Stimulated activated CD8-positive, alpha-beta memory T cell treated with anti-CD3 and anti-CD28 coated beads, Interleukin-12 subunit alpha, Interleukin-12 subunit beta, amount 100 ng/mL, for 1 hour (primary cell): ENCODE measurements at places on chromosomes 16 and 17.

GRCh38 chr17:76935331-76935730, 67.1 kb downstream of the MGAT5B start:
- no peak for DNase-seq

DNA sequence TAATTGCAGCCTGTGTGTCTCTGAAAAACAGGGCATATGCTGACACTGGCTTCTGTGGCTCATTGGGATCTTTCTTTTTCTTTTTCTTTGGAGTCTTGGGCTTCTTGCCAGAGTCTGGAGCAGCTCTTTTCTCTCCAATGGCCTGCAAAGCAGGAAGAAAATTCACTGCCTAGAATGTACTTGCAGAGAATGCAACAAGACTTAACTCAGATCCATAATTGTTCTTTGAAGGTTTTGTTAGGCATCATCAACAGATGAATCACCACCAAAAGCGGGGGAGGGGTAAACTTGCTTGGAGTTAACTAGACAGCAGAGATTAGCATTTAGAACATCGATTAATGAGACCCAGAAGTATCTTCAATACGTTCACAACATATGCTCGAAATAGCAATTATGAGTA, 100.9 kb downstream of the TOX3 start:
- no peak for DNase-seq

DNA sequence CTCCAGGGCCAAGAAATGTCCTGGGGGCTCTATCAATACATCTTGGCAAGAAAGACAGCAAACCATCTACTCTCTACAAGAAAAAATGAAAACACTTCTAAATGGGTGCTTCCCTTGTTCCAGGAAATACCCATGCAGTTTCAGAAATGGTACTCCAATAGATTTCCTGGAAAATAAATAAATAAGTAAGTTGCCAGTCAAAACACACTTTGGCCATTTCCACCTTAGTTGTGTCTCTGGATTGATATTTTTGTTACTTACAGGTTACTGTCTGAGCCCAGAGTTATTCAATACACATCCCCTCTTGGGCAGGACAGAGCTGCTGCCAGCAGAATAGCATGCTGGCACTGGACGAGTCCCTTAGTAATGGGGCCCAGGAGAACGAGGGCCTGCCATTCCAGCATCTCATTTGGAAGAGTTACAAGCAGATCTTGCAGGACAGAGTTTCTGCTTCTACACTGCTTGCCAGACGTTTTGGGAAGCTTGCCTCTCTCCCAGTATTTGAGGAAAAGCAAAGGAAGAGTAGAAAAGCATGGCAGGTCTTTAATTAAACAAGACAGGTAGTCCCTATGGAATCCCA, 100.5 kb downstream of the SMG6 start:
- DNase-seq, result no peak

DNA sequence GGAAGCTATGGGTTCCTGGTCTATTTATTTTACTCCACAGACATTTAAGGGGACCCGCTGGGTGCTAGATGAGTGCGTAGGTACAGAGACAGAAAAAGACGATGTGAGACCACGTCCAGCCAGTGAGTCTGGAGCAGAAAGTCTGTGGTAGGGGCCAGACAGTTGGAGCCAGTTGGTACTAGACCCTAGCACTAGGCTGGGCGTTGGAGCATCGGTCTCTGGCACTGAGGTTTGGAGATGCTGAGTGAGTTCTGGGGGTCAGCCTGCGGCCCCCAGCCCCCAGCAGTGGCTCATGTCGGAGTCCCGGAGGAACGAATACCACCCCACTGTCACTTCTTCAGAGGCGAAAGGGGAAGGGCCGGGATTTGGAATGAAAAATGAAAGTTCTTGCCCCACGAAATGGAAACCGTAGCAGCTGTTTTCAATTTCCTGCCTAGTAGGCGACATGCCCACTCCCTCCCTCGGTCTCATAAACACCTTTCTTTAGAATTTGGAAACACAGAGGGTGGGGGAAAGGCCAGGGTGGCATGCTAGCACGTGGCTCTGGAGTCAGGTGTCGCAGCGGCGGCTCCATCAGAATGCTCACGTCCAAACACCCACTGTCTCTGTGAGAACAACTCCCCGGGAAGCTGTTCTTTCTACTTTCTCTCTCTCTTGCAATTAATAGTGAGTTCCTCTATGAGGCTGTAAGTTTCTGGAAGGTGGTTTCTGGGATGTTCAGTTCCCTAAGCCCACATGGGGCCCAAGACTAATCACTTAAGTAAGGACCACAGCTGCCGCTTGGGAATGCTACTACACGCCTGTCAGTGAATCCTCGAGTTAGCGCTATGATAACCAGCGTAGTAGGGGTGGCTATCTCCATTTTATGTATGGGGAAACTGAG, 96.8 kb downstream of the IRF8 start:
- no peak for DNase-seq

GRCh38 chr17:77190576-77190975, 49.8 kb downstream of the SEC14L1 start:
- DNase-seq, result no peak

DNA sequence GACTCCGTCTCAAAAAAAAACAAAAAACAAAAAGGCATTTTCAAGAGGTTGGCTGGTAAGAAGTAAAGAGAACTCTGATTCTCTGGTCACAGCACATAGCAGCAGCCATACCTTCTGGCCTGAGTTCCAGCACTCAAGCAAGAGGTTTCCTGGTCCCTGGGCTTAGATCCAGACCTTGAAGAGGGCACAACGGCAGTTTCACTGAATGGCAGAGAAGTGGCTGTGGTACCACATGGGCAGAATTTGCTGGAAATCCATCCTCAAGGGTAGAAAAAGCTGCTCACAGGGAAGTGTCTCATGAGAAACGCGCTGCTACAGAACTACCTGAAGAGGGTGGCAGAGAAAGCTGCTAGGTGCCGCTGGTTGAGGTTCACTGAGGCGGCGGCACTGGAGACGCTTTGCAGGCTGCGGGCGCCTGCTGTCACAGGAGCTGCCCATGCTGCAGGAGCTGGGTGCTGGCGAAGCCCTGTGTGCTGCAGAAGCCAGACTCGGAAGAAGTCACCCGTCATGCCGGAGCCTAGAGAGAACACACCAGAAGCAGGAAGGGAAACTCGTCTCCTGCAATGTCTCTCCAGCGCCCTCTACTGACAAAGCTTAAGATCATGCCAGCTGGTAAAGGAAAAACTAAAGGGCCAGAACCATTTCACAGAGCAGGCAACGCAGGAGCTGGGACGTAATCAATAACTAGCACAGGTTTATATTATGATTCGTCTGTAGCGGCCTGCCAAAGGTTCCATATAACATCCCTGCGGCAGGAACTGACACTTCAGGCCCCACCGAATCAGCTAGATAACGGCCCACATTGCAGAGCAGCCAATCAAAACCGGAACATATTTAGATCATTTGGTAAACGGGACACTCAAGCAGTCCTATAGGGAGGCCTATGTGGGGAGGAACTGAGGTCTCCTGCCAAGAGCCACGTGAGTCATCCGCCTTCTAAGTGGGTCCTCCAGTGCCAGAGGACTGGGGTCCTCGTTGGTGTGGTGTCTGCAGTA, 5.4 kb upstream of the ZNF213 start:
- DNase-seq, result peak; percentile 61

DNA sequence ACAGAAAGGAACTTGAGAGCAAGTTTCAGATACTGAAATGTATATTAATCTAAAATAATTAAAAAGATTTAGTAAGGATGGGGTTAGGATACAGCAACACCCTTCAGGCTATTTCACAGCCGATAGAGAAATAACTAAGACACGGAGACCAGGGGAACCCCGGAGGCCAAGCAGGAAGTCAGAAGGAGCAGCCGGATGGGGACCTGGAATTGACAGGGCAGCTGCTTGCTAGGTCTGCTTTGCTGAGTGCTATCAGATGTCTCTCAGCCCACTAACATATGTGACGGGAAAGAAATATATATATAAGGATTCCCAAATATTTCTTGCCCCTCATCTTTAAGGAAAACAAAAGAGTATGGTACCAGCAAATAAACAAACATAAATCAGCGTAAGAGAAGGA, 154.1 kb upstream of the CDH5 start:
- DNase-seq, result no peak

GRCh38 chr17:80872501-80873306, 118.9 kb upstream of the CHMP6 start:
- no peak for DNase-seq
